MCF 10A (cell line): ENCODE measurements at places on chromosomes 11 and 22.

GRCh38 chr11:87304412-87304811 lies 266.7 kb downstream of the TMEM135 start:
- H3K27me3 ChIP-seq = no peaks in the 10 kb centered on the region
- no peak for DNase-seq
- no peak overlapping the region for H3K4me3 ChIP-seq
- peaks cover 21% of the 10 kb centered on the region for H3K36me3 ChIP-seq
- peaks cover 6% of the 10 kb centered on the region for H3K4me1 ChIP-seq
- H3K27ac ChIP-seq = no peak overlapping the region

GRCh38 chr11:31805037-31805628 lies 6.0 kb downstream of the PAX6 start:
- H3K27me3 ChIP-seq = peaks cover 80% of the 10 kb centered on the region
- peaks cover 6% of the 10 kb centered on the region for H3K4me1 ChIP-seq
- no peak overlapping the region for H3K4me3 ChIP-seq
- H3K27ac ChIP-seq = no peak overlapping the region

GRCh38 chr22:26585104-26585790 lies 4.7 kb downstream of the TPST2 start:
- H3K27ac ChIP-seq = peak overlapping the region; percentile 54
- DNase-seq = peak; percentile 88
- H3K27me3 ChIP-seq = no peaks in the 10 kb centered on the region
- peaks cover 18% of the 10 kb centered on the region for H3K4me1 ChIP-seq
- H3K4me3 ChIP-seq = no peak overlapping the region
- no peaks in the 10 kb centered on the region for H3K36me3 ChIP-seq

- peaks cover 16% of the 10 kb centered on the region for H3K4me1 ChIP-seq
- no peaks in the 10 kb centered on the region for H3K36me3 ChIP-seq
- peak overlapping the region; percentile 28 for H3K27ac ChIP-seq
- no peak for DNase-seq
- no peaks in the 10 kb centered on the region for H3K27me3 ChIP-seq
These were observed 33.5 kb downstream of the GDPD4 start for GRCh38 chr11:77267962-77268361.

DNA sequence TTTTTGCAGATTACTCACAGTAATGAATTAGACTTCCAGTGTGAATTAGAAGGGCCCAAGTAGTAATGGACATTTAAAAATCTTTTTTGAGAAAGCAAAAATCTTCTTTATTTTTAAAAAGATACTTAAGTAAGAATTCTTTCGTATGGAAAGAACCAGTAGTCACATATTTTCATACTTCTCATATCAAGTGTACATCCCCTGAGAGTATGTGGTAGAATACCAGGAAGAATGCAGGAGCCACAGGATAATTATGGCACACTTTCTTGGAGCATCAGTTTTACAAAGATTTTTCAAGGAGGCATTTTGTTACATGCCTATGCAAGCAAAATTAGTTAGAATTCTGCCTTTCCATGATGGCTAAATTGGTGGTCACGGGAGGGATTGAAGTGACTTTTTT lies 28.1 kb downstream of the POLD3 start:
- no peak overlapping the region for H3K27ac ChIP-seq
- no peak overlapping the region for H3K4me3 ChIP-seq
- H3K36me3 ChIP-seq = peaks cover 42% of the 10 kb centered on the region
- no peak for DNase-seq
- no peaks in the 10 kb centered on the region for H3K4me1 ChIP-seq
- no peaks in the 10 kb centered on the region for H3K27me3 ChIP-seq

DNA sequence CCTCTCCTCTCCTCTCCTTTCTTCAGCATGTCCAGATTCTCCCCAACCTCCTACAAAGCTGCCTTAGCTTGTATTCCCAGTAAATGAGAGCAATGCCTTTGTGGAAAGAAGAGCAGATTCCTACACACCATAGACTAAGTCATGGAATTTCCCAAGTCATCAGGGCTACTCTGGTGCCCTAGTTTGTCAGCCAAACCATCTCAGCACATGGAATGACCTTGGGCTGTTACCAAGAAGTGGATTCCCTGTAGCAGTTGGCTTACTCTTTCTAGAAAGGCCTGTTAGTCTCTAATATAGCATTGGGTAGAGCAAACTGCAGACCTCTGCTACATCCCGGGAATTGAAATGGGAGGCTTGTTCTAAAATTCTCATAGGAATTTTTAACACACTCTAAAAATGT lies 108.9 kb upstream of the OLFML1 start:
- no peaks in the 10 kb centered on the region for H3K36me3 ChIP-seq
- H3K27ac ChIP-seq = no peak overlapping the region
- no peak overlapping the region for H3K4me3 ChIP-seq
- DNase-seq = no peak

DNA sequence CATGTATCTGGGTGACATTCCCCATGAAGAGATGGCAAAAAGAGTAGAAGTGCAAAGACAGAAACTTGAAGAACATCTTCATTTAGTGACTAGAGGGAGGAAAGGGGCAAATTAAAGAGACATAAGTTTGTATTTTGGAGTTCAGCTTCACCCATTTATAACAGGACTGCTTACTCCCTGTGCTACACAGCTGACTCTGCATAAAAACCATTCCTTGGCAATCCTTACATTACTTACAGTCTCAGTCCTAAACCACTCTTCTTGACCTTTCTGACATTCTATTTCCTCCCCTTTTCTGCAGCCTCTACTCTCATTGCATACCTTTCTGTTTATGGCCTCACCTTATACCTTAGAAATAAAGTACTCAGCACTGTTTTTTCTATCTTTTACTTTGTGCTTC lies 6.8 kb upstream of the SERGEF start:
- H3K4me3 ChIP-seq = no peak overlapping the region
- H3K4me1 ChIP-seq = no peaks in the 10 kb centered on the region

- H3K27ac ChIP-seq = peak overlapping the region; percentile 57
- peaks cover 43% of the 10 kb centered on the region for H3K4me1 ChIP-seq
- H3K36me3 ChIP-seq = peaks cover 15% of the 10 kb centered on the region
- DNase-seq = no peak
- no peak overlapping the region for H3K4me3 ChIP-seq
- no peaks in the 10 kb centered on the region for H3K27me3 ChIP-seq
These were observed 36.0 kb downstream of the COMMD9 start for GRCh38 chr11:36253238-36253637.

GRCh38 chr22:22712666-22713365 lies 68.4 kb downstream of the GGTLC2 start:
- no peaks in the 10 kb centered on the region for H3K27me3 ChIP-seq
- no peaks in the 10 kb centered on the region for H3K4me1 ChIP-seq
- DNase-seq = no peak
- no peaks in the 10 kb centered on the region for H3K36me3 ChIP-seq

GRCh38 chr11:17673951-17674350 lies 45.4 kb upstream of the MYOD1 start:
- H3K36me3 ChIP-seq = no peaks in the 10 kb centered on the region
- peak; percentile 17 for DNase-seq

- no peaks in the 10 kb centered on the region for H3K27me3 ChIP-seq
- H3K36me3 ChIP-seq = no peaks in the 10 kb centered on the region
- peak; percentile 38 for DNase-seq
- no peak overlapping the region for H3K4me3 ChIP-seq
- peaks cover 11% of the 10 kb centered on the region for H3K4me1 ChIP-seq
These were observed 33.1 kb upstream of the PICALM start for GRCh38 chr11:86101941-86102407.

DNA sequence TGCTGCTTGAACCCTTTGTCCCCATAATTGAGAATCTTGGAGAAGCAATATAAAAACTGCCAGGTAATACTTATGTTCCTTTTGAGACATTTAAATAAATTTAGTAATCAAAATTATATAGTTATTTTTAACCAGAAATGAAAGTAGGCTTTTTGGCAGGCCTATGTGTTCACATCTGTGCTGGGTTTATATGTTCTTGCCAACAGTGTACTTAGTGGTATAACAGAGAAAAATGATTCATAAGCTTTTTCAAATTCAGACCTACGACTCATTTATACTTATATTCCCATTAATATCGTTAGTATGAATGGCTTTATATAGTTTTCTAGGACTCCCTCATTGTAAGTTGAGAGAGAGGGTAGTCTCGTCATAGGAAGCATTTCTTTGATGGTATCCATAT lies 79.0 kb downstream of the DDX10 start:
- H3K27ac ChIP-seq = no peak overlapping the region
- no peaks in the 10 kb centered on the region for H3K27me3 ChIP-seq

GRCh38 chr11:74577624-74578396 lies 14.6 kb upstream of the POLD3 start:
- H3K36me3 ChIP-seq = no peaks in the 10 kb centered on the region
- DNase-seq = no peak
- H3K27me3 ChIP-seq = no peaks in the 10 kb centered on the region
- no peak overlapping the region for H3K4me3 ChIP-seq

GRCh38 chr11:59141673-59142460 lies 789 bp upstream of the FAM111A start:
- H3K27ac ChIP-seq = peak overlapping the region; percentile 98
- peaks cover 46% of the 10 kb centered on the region for H3K4me1 ChIP-seq
- no peak for DNase-seq
- H3K4me3 ChIP-seq = peak overlapping the region; percentile 97
- H3K27me3 ChIP-seq = no peaks in the 10 kb centered on the region

- H3K27ac ChIP-seq = no peak overlapping the region
- peaks cover 7% of the 10 kb centered on the region for H3K4me1 ChIP-seq
- H3K27me3 ChIP-seq = peaks cover 19% of the 10 kb centered on the region
- no peaks in the 10 kb centered on the region for H3K36me3 ChIP-seq
- no peak overlapping the region for H3K4me3 ChIP-seq
- peak; percentile 41 for DNase-seq
These were observed 48.1 kb upstream of the EIF3D start for GRCh38 chr22:36577019-36577418.

- peaks cover 13% of the 10 kb centered on the region for H3K4me1 ChIP-seq
- H3K4me3 ChIP-seq = no peak overlapping the region
These were observed 181.2 kb downstream of the CSNK2A3 start for GRCh38 chr11:11171854-11172253.

DNA sequence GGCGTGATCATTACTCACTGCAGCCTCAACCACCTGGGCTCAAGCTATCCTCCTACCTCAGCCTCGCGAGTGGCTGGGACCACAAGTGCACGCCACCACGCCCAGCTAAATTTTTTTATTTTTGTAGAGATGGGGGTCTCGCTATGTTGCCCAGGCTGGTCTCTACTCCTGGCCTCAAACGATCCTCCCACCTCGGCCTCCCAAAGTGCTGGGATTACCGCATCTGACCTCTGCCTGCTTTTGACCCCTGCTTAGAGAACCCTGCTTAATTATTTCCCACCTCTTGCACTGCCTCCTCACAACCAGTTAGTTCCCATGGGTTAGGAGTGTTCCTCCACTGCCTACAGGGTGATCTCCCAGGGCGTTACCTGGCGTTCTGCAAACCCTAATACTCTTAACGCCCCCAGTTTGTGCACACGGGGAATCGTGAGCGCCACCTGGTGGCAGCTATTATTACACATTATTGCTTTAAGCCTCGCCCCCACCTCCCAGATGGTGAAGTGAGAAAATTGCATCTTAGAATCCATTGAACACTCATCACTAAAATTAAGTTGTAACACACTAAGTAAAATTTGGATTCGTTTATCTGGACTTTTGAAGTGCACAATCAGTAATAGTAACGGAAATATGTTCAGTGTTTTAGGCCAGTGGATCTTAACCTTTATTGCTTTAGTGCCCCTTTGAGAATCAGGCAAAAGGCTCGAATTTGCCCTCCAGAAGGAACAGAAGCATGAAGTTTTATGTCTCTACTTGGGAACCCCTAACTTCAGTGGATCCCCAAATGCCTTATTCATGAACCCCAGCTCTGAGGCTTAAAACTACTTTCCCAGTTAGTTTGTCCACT lies 61.4 kb upstream of the ASPHD2 start:
- no peak overlapping the region for H3K4me3 ChIP-seq
- no peaks in the 10 kb centered on the region for H3K36me3 ChIP-seq
- no peak overlapping the region for H3K27ac ChIP-seq
- peaks cover 10% of the 10 kb centered on the region for H3K4me1 ChIP-seq
- peak; percentile 59 for DNase-seq

DNA sequence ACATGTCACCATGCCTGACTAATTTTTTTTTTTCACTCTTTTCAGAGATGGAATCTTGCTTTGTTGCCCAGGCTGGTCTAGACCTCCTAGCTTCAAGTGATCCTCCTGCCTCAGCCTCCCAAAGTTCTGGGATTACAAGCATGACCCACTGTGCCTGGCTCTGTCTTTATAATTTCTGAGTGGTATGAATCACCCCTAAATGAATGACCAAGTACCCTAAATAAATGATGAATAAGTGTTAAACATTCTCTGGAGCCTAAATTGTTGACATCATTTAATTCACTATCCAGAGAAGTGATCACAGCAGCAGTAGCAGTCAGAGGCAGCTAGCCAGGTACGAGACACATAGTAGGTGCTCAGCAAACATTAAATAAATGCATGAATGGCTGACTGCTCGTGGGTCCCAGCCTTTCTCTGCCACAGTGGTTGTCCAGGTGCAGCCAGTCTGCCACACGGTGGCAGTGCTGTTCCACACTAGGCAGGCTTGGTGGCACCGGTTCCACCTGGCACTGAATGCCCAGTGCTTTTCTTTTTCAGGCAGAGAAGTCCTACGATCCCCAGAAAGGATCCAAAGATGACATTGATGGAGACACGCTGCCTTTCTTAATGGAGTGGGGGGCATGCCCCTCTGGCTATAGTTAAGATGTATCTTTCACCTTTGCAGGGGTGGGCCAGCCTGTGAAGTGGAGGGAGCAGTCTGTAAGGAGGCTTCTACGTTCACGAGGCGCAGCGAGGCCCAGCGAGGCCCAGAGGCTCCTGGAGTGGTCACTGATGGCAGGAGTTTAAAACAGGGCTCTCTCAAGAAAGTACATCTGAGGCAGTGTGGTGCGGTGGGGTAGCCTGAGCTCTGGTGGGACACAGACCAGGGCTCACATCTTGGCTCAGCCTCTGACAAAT lies 8.7 kb upstream of the TTC12 start:
- peaks cover 13% of the 10 kb centered on the region for H3K27me3 ChIP-seq
- no peaks in the 10 kb centered on the region for H3K36me3 ChIP-seq
- H3K4me1 ChIP-seq = peaks cover 5% of the 10 kb centered on the region

DNA sequence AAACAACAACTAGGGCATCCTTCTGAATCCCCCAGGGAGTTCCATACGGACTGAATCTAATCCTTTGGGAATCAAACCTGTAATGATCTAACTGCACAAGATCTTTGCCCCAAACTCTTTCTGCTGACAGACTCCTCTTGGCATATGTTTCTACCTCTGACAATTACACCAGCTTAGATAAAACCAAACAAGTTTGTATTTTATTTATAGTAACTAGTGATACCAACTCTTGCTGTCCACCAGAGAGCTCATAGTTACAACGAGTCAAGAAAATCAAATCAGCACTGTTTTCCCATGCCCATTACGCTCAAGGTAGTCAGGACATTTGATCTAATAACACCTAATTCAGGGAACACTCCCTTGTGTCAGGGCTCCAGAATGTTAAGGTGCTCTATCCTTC lies 972.0 kb downstream of the NTM start:
- H3K27ac ChIP-seq = no peak overlapping the region
- H3K4me1 ChIP-seq = no peaks in the 10 kb centered on the region
- no peak overlapping the region for H3K4me3 ChIP-seq
- no peaks in the 10 kb centered on the region for H3K27me3 ChIP-seq
